ENCODE measurements at places on chromosomes 13 and 19.
A peak's percentile ranks its signal among the peaks of the same experiment; 100 is the strongest.

- DNase-seq = peak; percentile 59
Observed at GRCh38 chr13:32017474-32017873, 14.1 kb upstream of the FRY start.

- no peak for DNase-seq
Observed at GRCh38 chr19:51607077-51607476, 23.1 kb downstream of the SIGLEC5 start.

GRCh38 chr19:48872884-48873475 is 759 bp downstream of the PPP1R15A start:
- peak; percentile 93 for DNase-seq

- DNase-seq = no peak
Observed at GRCh38 chr19:6752256-6753177, 13.0 kb downstream of the TRIP10 start.

GRCh38 chr13:89862011-89862690 is 1485.3 kb upstream of the MIR17HG start:
- DNase-seq = no peak

GRCh38 chr19:42279902-42280814 is 11.1 kb downstream of the CIC start:
- DNase-seq = peak; percentile 79

- DNase-seq = no peak
Observed at GRCh38 chr19:44345959-44346358, 10.5 kb downstream of the ZNF112 start.

GRCh38 chr19:45137179-45137761 is 23.5 kb downstream of the NKPD1 start:
- DNase-seq = no peak

GRCh38 chr19:6076675-6077463 is 33.4 kb downstream of the RFX2 start:
- DNase-seq = peak; percentile 60

DNA sequence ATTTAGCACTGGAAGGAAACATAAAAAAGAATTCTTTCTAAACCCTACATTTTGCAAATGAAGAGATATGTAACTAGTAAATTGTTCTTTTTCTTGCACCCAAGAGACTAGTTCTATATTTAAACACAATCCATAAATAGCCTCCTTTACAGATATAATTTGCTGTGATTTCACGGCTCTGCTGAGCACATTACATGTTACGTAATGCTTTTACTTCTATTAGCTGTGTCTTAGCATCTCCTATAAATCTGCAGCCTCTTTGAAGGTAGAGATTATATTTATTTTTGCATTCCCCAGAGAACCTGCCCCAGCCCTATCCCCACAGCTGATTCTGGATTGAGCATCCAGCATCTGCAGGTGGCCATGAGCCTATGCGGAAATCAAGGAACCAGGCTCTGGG is 32.2 kb downstream of the LACC1 start:
- DNase-seq = no peak

DNA sequence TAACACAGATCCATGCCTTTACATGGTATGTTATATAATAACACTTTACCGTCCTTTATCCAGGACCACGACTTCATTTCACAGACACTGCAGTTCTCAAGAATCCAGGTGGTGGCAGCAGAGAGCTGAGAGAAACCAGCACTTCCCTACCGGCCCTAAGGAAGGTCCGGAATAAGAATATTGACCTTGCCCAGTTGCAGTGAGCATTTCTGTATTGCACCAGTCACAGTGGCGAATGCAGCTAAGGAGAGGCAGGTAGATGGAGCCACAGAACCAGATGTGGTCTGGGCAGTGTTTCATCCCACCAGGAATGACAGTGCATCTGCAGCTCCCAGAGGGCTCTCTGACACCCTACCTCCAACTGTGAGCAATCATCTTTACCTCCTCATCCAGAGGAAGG is 44.6 kb downstream of the ZNF787 start:
- DNase-seq = peak; percentile 70

DNA sequence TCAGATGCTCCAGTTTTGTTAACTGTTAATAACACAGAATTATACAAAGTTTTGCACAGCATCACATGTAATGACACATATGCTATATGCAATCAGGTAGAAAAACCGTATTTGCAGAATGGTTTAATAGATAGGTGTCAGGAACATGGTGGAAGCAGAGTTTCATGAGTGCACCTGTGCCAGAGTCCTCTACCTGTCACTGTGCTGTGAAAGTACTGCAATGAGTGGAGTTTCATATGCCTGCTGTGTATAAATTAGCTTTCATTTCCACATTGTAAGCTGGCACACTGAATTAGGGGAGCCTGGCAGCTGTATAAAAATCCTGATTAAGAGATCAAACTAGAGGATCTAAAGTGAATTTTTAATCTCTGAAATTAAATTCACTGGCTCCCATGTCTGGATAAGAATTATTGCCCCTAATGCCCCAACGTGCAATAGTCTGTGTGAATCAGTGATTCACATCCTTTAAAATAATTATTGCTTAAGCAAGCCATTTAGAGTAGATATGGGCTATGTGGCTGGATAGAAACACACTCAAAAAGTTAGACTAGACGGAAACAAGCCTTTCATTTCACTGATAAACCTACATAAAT is 8.5 kb upstream of the EEF1AKMT1 start:
- DNase-seq = no peak

DNA sequence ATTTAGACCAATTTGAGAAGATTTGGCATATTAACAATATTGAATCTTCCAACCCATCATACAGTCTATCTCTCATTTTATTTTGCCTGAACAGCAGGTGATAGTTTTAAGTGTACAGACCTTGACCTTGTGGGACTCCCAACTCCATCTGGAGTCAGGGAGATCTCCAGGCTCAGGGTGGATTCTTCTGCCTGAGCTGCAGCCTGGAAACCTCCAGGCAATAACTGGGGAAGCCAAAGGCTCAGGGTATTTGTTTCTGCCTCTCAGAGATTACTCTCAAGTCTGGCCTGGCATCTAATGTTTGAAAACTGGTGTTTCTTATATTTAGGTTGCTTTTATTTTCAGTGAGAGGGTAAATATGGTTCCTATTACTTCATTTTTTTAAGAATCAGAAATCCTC is 102.1 kb upstream of the C1QTNF9B start:
- no peak for DNase-seq

DNA sequence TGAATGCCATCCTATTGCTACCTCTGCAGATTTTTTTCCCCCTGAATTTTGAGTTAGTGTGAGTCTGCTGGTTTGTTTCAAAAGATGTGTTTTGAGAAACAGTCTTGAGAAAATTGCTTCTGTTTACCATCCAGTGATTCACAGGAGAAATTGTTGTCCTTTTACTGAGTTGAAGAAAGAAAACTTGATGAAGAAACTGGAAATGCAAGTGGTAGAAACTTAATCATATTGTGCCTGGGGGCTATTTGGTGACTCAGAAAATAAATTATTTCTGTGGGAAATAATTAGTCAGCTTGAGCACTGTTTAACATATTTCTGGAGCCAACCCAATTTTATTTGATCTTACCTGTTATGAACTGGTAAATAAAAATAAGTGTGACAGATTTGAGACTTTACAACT is 35.4 kb downstream of the PAN3 start:
- DNase-seq = peak; percentile 13

GRCh38 chr13:26976313-26976712 is 195.3 kb downstream of the USP12 start:
- no peak for DNase-seq

DNA sequence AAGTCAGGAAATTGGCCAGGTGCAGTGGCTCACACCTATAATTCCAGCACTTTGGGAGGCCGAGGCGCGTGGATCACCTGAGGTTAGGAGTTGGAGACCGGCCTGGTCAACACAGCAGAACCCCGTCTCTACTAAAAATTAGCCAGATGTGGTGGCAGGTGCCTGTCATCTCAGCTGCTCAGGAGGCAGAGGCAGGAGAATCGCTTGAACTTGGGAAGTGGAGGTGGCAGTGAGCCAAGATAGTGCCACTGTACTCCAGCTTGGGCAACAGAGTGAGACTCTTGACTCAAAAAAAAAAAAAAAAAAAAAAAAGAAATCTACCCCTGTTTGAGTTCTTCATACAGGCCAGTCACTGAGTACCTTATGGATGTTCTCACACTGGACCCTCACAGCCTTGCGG is 42.0 kb downstream of the SLC15A1 start:
- DNase-seq = no peak

All from suppressor macrophage treated with lipopolysaccharide for 4 hours (primary cell).